ENCODE measurements at places on chromosomes 6 and 20.

DNA sequence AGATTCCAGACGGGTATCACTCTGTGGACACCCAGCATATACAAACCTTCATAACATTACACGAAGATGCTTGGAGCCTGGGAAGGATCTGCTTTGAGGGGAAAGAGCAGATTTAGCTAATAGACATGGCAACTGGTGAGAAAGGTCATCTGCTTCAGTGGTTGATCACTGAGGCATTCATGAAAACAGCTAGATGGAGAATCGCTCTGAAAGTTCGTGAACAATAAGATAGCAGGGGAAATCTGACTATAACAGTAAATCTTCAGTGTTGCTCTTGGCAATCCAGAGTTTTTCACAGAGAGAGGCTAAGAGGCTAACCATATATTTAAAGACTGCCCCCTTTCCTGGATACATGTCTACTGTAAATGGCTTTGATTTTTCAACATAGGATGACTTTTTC, 245.3 kb downstream of the FARS2 start:
- no peak for DNase-seq

- no peak for DNase-seq
These were observed 33.3 kb upstream of the TXLNB start for GRCh38 chr6:139325125-139325524.

- no peak for DNase-seq
These were observed 119.7 kb downstream of the RTN4IP1 start for GRCh38 chr6:106509420-106510089.

DNA sequence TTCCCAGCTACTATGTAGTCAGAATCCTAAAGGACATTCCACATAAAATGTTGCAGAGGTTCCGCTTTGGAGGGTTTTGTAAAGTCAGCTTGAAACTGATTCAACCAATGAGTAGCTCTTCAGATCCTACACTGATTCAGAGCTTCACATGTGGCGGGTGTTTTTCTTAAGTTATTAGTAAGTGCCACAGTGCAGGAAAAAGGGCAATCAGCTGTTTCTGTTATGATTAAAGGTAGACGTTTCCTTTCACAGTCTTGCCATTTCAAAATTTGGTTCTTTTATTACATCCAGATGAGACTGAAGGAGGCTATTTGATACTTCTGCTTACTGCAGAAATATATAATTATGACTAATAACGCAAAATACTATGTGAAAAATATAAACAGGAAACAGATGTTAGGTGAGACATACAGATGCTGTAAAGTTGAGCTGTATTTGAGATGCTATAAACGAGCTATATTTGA, 443.9 kb downstream of the CDKAL1 start:
- DNase-seq = no peak

- no peak for DNase-seq
These were observed 507 bp upstream of the RIPPLY2 start for GRCh38 chr6:83852528-83853177.

GRCh38 chr20:18657575-18657974, 69.7 kb downstream of the DTD1 start:
- no peak for DNase-seq

- no peak for DNase-seq
These were observed 588.2 kb upstream of the NRSN1 start for GRCh38 chr6:23537828-23538227.

DNA sequence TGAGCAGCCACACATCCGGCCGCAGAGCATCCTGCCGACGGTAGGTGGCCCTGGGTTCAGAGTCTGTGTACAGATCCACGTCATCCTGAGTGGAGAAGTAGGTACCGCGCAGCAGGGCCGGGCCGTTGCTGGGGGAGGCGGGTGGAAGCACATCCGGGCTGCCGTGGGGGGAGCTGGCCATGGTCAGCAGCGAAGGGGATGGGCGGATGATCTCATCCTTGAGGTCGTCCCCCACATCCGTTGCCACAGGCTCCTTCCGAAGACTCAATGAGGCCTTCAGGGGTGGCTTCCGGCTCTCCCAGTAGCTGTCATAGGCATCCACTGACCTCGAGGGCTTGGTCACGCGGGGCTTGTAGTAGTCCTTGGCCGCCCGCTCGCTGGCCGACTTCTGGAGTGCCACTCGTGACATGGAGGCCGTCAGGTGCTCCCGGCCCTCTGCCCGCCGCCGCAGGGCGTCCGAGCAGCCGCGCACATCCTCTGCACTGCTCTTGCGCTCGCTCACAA, 9.2 kb downstream of the SPATA2 start:
- no peak for DNase-seq

GRCh38 chr6:158474961-158475343, 84.9 kb upstream of the TMEM181 start:
- DNase-seq = no peak

GRCh38 chr6:90087106-90087833, 193.0 kb downstream of the GJA10 start:
- DNase-seq = no peak

DNA sequence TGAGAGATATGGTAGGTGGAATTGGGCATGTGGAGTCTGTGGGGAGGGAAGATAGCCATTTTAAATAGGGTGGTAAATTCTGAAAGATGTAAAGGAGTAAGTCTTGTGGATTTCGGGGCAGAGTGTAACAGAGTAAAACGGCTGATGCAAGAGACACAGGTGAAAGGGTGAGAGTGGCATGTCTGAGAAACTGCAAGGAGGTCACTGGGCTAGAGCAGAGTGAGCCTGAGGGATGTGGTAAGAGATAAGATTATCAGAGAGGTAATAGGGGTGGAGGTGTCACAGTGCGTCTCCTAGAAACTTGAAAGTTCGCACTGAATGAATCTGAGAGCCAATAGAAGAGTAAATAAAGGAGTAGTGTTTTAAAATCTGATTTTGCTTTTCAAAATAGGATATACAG, 308.1 kb downstream of the EPM2A start:
- DNase-seq = no peak

DNA sequence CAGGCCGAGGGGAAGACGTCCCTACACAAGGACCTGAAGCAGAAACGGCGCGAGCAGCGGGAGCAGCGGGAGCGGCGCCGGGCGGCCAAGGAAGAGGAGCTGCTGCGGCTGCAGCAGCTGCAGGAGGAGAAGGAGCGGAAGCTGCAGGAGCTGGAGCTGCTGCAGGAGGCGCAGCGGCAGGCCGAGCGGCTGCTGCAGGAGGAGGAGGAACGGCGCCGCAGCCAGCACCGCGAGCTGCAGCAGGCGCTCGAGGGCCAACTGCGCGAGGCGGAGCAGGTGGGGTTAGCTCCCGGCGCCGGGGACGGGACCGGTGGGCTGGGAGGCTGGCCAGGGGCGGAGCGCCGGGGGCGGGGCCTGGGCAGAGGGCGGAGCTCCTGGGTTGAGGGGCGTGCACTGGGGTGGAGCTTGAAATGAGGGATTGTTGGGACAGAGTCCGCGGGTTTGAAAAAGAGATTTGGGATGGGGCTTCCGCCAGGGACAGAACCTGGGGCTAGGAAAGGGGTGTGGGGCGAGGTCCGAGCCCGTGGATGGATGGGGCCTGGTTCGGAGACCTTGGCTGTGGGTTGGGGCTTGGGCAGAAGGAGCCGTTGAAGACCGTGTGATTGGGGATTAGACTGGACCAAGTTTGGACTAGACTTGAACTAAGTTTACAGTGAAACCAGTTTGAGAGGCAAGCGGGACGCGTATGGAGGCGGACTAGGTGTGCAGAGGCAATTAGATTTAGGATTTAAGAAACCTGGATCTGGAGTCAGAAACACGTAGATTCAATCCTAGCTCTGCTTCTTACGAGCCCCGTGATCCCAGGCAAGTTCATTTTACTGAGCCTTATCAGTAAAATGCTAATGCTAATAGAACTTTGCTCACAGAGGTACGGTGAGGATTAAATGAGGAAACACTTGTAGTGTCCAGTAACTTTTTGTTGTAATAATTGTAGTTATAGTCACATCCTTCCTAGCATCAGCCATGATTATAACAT, 20.9 kb downstream of the DEF6 start:
- no peak for DNase-seq

DNA sequence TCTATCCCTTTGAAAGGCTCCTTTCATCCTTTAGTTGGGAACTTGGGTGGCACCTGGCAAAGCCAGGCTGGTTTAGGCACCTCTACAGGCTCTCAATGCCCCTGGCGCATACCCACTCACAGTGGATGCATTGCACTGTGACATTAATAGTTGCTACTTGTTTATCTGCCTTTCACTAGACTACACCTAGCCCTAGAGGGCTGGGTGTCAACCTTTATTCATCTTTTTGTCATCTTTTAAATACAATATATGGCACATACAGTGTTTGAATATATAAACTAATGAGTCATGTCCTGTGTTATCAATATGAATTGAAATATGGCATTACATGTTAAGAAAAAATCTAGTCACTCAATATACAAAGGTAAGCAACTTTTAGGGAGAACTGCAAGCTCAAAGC, 120.0 kb upstream of the BCLAF1 start:
- DNase-seq = no peak

- DNase-seq = no peak
These were observed 105.8 kb downstream of the JARID2 start for GRCh38 chr6:15351631-15352030.

- DNase-seq = no peak
These were observed 837 bp downstream of the TRAM2 start for GRCh38 chr6:52576054-52576391.

- no peak for DNase-seq
These were observed 25.0 kb upstream of the SCGN start for GRCh38 chr6:25627001-25627400.

DNA sequence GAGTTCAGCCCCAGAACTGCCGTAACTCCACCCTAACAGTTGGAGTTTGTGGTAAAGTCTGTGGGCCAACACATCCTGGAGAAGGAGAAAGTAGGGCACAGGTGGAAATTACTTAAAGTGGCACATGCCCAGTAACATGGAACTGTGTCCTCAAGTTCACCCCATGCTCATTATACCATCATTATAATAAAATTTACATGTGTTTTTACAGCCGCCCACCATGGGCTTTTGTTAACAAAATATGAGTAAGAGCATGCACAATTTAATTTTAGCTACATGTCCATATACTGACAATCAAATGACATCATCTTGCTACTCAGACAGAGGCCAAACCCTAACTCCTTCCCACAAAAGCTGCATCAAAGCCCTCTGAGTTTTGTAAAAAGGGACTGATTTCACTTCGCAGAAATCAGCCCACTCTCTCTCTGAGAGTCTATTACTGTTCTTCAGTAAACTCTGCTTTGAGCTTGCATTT, 17.3 kb upstream of the ELOVL4 start:
- no peak for DNase-seq

GRCh38 chr6:124561635-124562130, 400.6 kb upstream of the RNF217 start:
- no peak for DNase-seq

GRCh38 chr6:82017288-82017687, 230.3 kb downstream of the IBTK start:
- DNase-seq = no peak

DNA sequence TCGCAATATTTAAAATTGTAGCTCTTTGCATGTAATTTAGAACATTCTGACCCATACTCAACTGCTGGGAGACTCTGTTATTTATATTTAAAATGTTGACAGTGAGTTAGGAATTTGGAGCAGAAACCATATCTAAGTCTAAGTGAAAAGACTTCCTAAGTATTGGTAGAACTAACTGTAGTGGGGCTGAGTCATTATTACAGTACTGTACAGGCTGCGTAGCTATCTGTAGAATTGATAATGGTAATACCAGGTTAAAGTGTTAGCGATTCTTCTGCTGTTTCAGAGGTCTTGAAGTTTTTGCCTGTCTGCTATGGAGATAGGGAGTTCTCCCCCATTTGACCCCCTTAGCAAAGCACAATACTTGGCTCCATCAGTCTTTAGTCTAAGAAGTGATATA, 3.6 kb downstream of the TOP1 start:
- DNase-seq = no peak

DNA sequence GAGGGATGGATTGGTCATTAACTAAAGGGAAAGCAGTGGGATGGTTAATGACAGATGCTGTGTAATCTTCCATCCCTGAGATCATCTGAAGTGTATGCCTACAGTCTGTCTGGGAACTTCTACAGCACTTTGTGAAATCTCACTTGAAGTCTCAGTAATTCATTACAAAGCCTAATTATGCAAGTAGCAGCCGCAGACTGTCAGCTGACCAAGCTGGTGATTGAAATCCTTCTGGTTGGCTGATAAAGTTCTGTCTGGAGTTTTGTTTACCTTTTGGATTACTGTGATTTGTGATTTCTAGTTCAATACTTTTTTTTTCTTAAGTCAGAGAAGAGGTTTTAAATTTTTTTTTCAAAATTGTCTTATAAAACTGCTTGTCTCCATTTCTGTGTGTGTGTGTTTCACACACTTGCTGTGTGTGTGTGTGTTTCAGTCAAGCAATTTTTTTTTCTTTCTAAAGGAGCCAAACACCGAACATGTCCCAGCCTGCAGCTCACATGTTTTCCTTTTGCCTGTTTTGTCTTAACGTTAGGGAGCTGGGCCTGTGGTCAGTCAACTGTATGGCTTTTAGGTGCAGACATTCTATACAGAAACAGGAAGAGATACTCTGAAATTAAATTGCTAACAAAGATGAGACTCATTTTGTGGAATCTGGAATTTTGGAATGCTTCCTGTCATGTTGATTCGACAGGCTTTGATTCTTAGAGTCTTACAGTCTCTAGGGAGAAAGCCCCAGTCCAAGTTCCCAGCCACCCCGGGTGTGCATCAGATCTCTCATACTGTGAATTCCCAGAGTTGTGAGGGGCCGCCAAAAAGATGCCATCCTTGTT, 28.5 kb upstream of the ADGRF4 start:
- DNase-seq = no peak

DNA sequence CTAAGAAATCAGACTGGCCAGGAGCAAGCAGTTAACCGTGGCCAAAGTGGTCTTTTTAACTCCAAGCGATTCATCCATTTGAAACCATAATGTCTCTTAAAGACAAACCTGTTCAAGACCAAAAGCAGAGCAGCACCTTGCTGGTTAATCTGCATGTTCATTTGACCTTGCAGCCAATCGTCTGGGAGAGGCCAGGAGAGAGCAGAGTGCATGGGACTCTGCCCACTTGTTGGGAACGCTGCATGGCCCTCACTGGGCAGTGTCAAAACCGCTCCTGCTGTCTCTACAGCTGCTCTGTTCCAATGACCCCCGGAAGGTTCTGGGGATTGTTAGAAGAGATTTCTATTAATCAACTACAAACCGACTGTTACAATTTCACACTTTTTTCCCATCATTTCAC, 79.6 kb downstream of the OLIG3 start:
- DNase-seq = no peak

- no peak for DNase-seq
These were observed 57.8 kb downstream of the SSR1 start for GRCh38 chr6:7254980-7255835.

GRCh38 chr6:93235775-93236174, 183.6 kb downstream of the EPHA7 start:
- DNase-seq = no peak

Measured in activated CD8-positive, alpha-beta memory T cell treated with anti-CD3 and anti-CD28 coated beads for 48 hours (primary cell).